T follicular helper cell (primary cell): ENCODE measurements at places on chromosomes 13 and 19.
A peak's percentile ranks its signal among the peaks of the same experiment; 100 is the strongest.

- DNase-seq: no peak
Observed at GRCh38 chr19:50327461-50328223, 1.5 kb downstream of the KCNC3 start.

GRCh38 chr19:58428617-58429016, 11.3 kb downstream of the ZNF132 start:
- no peak for DNase-seq

GRCh38 chr13:87452281-87452680, 218.9 kb upstream of the SLITRK5 start:
- DNase-seq: no peak

DNA sequence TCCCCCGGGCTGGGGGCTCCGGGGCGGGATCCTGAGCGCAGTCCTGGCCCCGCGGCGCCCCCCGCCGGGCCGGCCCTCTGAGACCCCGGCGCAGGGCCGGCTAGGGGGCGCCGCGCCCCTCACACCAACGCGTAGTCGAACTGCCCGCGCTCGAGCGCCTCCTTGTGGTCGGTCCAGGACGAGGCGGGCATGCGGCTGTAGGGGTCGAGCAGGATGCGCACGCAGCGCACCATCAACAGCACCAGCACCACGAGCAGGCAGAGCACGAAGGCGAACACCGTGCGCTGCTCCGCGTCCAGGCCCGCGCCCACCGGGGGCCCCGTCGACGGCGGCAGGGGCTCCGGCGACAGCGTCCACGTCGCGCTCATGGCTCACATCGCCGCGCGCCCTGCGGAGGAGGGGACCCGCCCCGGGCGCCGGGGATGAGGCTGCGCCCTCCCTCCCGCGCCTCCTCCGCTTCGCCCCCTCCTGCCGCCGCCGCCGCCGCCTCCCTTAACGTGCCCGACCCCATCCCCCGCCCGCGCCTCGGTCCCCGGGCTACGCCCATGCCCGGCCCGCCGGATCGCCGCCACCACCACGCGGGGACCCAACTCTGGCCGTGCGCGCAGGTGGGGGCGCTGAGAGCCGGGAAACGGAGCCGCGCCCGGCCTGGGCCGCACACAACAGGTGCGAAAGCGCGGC, 624 bp downstream of the CTXN1 start:
- DNase-seq: peak; percentile 68

DNA sequence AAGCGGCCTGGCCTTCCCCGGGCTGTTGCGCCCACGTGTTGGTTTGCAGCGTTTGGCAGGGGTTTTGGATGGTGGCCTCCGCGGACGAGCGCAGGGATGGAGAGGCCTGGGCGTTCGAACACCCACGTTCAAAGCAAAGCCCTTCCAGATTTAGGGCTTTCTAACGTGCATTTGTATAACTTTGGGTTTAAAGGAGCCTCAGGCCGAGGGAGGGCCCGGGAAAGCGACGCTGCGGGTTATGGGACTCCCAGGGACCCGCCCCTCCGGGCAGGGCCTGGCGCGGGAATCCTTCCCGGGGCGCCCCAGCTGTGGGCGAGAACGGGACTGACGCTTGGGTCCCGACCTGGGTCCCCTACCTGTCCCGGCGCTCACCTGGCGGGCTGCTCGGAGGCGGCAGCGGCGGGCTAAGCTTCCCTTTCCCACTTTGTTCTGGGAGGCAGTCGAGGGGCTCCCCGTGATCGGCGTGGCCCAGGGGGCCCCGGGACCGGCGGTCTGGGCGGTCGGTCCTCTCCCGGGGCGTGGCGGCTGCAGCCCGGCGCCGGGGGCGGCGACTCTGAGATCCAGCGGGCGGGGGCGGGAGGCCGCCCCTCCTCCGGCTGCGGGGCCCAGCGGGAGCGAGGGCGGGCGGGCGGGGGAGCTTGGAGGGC, at the start of gene FBXO17:
Gene FBXO17, minus strand, starts transcription at position 529 of the 647 bp plus-strand sequence. CDS start 25,423 bp downstream, outside the sequence.
- DNase-seq: no peak

- no peak for DNase-seq
Observed at GRCh38 chr13:99015606-99016490, 38.0 kb upstream of the DOCK9 start.

DNA sequence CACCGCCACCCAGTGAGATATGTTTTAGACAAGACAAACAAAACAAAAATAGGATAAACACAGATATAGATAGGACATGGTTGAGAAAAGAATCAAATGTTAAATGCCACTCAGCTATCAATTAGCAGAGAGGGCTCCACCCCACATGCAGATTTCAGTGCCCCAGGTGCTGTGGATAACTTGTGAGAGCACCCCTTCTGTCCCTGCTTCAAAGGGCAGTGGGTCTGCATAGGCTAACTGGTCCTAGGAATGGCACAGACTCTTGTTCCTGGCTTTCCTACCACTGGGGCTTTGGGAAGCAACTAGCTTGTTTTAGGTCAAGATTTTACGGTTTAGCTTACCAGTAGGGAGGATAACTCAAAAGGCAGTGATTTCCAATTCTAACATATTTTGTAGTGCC, 460.3 kb downstream of the TSHZ3 start:
- no peak for DNase-seq

DNA sequence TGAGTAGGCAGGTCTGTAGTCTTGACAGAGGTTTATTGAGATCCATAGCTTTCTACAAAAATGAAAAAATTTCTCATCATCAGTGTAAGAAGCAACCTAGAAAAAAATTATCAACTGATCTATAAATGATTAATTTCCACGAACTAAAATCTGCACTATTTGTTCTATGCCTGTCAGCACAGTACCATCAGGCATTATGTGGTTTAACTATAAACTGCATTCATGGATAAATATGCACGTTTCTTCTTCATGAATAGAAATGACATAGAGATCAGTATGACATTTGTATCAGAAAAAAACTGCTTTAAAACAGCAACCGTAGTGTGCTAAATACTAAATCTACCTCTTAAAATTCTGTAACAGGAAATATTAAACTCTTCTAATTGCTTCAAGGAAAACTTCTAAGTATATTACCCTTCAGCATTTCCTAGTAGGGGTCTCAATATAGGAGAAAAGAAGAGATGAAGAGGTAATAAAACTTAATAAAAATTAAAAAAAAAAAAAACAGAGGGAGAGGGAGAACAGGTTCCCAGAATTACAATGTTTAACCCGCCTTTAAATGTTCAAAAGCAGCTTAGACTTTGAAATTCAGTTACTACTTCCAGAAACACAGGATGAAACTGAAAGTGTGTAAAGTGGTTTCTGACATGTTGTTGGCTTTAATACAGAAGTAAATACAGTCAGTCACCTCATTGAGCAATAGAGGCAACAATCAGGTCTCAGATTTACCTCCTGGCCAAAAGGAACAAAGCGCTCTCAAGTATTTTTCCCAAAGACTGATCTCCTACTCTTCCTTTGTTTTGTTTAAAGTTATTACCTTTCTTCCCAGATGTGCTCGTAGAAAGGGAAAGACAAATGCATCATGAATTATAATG, 144.4 kb downstream of the DIAPH3 start:
- DNase-seq: no peak

DNA sequence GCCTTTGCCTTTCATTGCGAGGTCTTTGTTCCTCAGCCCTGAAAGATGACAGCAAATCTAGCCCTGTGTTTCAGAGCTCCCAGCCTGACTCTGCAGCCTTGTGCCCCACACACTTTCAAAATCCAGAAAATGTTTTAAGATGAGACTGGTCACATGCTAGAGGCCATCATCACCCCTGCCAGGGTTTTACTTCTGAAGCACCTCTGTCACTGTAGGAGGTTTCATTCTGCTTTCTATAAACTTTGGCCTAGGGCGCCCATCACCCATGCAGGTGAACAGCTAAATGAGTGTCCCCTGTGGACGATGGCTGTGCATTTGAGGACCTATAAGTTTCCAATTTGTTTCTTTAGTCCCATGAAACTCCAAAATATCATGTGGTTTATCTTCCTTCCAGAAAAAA, 574.2 kb downstream of the MYO16 start:
- DNase-seq: no peak

DNA sequence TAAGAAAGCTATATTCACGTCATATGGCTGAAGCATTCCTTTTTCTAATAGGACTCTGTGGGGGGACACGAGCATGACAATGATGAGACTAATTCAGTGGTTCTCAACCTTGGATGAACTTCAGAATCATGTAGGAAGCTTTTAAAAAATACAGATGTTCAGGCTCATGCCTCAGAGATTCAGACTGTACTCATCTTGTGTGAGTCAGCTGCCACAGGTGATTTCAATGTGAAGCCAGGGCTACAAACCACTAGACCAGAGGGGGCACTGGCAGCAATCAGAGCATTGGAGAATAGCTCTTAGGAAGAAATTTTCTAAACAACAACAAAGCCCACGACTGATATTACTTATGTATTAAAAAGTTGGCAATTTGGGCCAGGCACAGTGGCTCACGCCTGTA, 91.7 kb downstream of the SERP2 start:
- no peak for DNase-seq

DNA sequence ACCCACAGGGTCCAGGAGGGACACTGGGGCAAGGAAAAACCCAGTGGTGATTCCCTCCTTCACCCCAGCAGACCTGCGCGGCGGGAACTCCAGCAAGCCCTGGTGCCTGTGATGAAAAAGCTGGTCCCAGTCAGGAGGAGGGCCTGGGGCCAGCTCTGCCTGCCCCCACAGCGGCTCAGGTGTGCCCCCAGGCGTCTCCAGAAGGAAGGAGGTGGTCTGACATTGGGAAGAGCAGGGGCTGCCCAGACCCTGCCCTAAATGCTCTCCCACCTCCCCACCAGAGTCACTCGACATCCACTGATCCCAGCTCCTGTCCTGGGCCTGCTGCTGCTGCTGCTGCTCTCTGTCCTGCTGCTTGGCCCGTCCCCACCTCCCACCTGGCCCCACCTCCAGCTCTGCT, 6.2 kb downstream of the PTH2 start:
- no peak for DNase-seq

- DNase-seq: no peak
Observed at GRCh38 chr13:73168953-73169401, 110.2 kb downstream of the KLF5 start.

DNA sequence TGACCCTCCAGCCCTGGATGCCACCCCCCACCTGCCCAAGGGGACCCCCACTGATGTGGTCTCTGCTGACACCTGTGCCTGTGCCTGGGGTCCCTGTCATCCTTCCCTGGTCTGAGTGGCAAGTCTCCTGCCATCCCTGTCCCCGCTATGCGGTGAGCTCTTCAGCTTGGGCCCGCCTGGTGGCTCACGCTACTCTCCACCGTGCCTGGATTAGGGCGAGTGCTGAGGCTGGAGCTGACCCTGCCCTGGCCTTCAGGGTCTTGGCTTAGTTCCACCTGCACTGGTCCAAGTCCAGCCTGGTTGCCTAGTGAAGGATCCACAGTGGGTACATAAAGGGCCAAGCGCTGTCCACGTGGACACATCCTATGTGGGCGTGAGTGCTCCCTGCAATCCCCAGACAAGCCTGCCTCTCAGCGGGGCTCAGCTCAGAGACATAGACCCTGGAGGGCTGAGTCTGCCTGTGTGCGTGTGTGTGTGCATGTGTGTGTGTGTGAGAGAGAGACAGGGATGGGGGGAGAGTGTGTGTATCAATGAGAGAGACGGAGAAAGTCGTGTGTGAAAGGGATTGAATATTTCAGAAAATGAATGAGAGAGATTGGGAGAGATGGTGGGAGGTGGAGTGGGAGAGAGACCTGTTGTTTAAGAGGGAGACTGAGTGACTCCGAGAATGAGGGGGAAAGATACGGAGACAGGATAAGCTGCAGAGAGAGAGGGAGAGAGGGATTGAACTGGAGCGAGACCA, 22.1 kb downstream of the WTIP start:
- no peak for DNase-seq

GRCh38 chr19:16860118-16860517, 28.7 kb upstream of the F2RL3 start:
- DNase-seq: no peak

- DNase-seq: no peak
Observed at GRCh38 chr13:96052656-96053002, 572 bp downstream of the UGGT2 start.

GRCh38 chr13:51370811-51371210, 31.3 kb downstream of the SERPINE3 start:
- no peak for DNase-seq

DNA sequence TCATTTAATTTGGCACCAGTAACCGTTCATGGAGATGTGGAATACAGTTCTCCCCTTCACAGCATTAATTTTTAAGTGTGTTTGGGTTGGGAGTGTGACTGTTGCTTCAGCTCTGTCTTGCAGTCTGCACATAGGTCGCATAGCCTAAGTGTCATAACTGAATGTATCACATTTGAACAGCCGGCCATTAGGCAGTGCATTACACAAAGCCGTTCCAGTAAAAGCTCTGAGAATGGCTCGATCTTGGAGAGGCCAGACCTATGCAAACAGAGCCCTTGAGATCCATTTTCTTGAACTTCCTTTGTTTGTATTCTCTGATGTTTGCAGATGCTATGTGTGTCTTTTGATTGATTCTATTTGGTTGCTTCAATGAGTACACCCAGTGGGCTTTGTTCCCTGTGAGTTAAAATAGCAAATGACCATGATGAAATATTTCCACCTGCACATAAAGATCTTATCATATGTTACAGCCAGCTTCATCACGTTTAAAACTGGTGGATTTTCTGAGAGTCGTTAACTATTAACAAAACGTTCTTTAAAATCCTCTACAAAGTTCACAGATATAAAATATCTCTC, 1104.9 kb upstream of the SLC10A2 start:
- no peak for DNase-seq

GRCh38 chr19:6039566-6040225, 61.8 kb upstream of the RANBP3 start:
- DNase-seq: no peak

GRCh38 chr13:75432045-75432444, 49.9 kb downstream of the TBC1D4 start:
- DNase-seq: no peak

- no peak for DNase-seq
Observed at GRCh38 chr19:43438291-43439031, 23.8 kb downstream of the TEX101 start.

- no peak for DNase-seq
Observed at GRCh38 chr19:20357921-20358320, 190.9 kb downstream of the ZNF486 start.

DNA sequence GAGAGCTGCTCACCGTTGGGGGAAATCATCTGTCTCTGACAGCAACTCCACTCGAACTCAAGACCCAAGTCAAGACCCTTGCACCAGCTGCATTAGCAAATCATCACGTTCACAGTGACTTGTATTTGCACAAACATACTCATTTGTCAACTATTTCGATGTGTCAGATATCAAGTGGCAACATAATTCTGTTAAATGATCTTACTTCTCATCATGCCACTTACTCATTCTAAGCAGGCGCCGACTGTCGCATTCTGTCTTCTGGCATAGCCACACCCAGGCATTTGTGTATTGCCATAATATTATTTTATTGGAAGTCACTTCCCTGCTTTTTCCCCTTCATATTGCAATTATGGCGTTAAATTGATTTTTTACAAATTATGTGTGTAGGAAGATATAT, 23.0 kb upstream of the ATP1A3 start:
- no peak for DNase-seq

- DNase-seq: no peak
Observed at GRCh38 chr19:2451138-2451537, 5.6 kb downstream of the LMNB2 start.

GRCh38 chr19:1000095-1000494, at the start of gene GRIN3B:
Gene GRIN3B (plus strand): TSS chr19:1000419. CDS start chr19:1000438, 19 bp downstream.
- peak; percentile 41 for DNase-seq

GRCh38 chr13:76795701-76796695, 90.2 kb downstream of the KCTD12 start:
- DNase-seq: no peak

GRCh38 chr13:27006519-27007161, 165.0 kb downstream of the USP12 start:
- DNase-seq: no peak
